Stimulated activated CD4-positive, alpha-beta T cell treated with anti-CD3 and anti-CD28 coated beads, Interleukin-15, amount 100 ng/mL, for 48 hours (primary cell): ENCODE measurements at places on chromosomes 3 and 15.

DNA sequence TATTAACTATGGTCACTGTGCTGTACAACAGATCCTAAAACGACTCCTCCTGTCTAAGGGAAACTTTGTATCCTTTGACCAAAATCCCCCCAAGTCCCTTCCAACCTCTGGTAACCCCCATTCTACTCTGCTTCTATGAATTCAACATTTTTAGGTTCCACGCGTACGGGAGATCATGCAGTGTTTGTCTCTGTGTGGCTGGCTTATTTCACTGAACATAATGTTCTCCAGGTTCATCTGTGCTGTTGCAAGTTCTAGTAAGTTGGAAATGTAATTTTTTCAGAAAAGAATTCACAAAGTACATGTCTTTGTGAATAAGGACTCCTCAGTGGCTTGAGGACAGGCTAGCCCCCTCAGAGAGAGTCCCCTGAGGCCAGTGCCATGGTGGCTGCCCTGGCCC, 66.1 kb downstream of the ATP10A start:
- DNase-seq: no peak

GRCh38 chr15:74408815-74409214, 24.9 kb downstream of the SEMA7A start:
- no peak for DNase-seq

DNA sequence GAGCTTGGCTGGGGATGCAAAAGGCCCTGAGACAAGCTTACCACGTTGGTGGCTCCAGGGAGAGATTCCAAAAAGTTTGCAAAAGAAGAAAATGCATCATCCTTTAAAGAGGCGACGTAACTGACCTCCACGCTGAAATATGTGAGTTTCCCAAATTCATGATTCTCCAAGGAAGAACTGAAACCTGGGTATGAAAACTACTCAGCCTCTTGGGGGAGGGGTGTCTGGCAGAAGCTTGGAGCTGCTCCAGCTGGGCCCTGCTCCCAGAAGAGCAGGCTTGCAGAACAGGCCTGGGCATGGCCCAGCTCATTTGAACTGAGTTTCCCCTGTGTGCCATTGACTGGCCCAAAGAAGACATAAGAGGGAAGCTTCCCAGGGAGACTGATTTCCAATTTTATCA, 20.5 kb downstream of the CPN2 start:
- DNase-seq: no peak

GRCh38 chr15:79451361-79451999, 19.3 kb downstream of the MINAR1 start:
- no peak for DNase-seq

- no peak for DNase-seq
These were observed 53.2 kb downstream of the FBN1 start for GRCh38 chr15:48592221-48592731.

- DNase-seq: no peak
These were observed 59.1 kb upstream of the TOP2B start for GRCh38 chr3:25723802-25724201.

DNA sequence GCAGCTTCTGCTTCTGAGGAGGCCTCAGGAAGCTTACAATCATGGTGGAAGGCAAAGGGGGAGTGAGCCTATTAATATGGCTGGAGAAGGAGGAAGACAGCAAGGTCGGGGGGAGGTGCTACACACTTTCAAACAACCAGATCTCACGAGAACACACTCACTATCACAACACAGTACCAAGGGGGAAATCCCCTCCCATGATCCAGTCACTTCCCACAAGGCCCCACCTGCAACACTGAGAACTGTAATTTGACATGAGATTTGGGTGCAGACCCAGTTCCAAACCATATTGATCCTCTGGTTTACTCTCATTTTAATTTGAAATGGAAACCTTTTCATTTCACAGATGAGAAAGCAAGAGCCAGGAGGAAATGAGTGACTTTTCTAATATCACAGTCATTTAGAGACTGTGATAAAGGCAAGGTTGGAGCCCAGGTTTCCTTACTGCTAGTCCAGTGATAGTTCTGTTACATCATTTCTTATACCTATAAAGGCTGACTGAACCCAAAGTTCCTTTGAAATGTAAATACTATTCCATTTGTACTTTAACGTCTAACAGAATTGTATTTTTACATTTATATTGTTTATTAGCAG, 105.8 kb upstream of the GAP43 start:
- DNase-seq: no peak

DNA sequence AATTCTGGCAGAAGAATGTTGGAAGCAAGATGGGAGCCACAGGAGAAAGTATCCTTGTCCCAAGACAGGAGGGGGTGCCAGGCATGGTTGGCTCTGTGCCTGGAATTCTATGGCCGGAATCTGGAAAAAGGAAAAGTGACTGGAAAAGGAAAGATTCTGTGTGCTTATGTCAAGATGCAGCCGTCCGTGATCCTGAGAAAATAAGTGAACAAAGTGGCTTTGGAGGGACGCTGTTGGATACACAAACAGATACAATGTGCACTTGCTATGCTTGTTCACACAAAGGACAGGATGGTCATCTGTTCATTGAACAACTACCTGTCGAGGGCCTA, 28.5 kb upstream of the MUC20 start:
- DNase-seq: no peak
